ENCODE measurements at places on chromosomes 7 and 10.

GRCh38 chr7:91752102-91752501 is 128.4 kb downstream of the MTERF1 start:
- no peak for DNase-seq

DNA sequence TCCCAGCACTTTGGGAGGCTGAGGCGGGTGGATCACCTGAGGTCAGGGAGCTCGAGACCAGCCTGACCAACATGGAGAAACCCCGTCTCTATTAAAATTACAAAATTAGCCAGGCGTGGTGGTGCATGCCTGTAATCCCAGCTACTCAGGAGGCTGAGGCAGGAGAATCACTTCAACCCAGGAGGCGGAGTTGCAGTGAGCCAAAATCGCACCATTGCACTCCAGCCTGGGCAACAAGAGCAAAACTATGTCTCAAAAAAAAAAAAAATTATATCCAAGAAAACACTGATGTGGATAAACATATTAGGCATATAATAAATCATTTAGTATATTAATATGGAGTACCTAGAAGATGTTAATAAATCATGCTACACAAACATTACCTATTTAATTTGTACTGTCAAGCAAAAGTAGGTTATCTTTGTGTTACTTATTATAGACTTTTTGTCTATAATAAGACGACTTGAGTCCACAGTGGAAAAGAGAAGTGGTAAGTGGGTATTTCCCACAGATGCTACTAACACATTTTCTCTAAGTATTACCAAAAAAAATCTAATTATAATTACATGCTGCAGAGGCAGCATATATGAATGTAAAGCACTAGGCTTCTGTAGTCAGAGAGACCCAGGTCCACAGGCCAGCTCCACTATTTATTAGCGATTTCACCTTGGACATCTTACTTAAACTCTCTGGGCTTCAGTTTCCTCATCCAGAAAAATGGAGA is 34.5 kb downstream of the DNMBP start:
- no peak for DNase-seq

DNA sequence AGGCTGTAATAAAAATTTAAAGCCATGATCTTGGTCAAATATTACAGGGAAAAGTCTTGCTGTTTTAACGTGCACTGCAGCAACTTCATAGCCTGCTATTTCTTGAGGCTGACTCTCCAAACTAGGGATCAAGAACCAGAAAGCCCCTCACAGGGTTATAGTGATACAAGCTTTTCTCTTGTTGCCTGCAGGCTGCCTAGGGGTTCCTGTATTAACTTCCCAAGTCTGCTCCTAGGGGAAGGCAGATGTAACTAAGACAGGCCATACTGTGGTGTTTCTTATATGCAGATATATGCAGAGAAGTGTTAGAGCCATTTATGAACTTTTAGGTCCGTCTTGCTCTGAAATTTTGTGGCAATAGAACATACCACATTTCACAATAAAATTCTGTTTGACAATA is 175.7 kb downstream of the FOXP2 start:
- DNase-seq = no peak

GRCh38 chr7:37432281-37432920 is 16.3 kb downstream of the ELMO1 start:
- DNase-seq = no peak

- DNase-seq = no peak
Observed at GRCh38 chr10:71860243-71861029, 9.4 kb upstream of the PSAP start.

DNA sequence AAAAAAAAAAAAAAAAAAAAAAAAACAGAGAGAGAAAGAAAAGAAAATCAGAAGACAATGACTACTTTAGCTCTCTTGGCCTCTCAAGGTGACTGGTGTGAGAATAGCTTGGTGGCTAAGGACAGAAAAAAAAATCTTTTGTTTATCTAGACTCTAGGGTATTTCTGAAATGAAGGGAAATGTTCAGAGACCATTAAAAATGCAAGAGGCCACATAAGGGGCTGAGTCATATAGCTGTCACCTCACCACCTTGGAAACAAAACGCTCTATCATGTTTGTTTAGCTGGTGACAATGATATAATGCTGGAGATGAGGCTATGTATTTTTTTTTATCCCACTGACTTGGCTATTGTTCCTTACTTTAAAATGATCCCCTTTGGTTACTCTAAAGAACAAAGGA is 287.0 kb upstream of the CDC14C start:
- DNase-seq = no peak

- no peak for DNase-seq
Observed at GRCh38 chr7:102860351-102860811, 52.4 kb upstream of the LRRC17 start.

DNA sequence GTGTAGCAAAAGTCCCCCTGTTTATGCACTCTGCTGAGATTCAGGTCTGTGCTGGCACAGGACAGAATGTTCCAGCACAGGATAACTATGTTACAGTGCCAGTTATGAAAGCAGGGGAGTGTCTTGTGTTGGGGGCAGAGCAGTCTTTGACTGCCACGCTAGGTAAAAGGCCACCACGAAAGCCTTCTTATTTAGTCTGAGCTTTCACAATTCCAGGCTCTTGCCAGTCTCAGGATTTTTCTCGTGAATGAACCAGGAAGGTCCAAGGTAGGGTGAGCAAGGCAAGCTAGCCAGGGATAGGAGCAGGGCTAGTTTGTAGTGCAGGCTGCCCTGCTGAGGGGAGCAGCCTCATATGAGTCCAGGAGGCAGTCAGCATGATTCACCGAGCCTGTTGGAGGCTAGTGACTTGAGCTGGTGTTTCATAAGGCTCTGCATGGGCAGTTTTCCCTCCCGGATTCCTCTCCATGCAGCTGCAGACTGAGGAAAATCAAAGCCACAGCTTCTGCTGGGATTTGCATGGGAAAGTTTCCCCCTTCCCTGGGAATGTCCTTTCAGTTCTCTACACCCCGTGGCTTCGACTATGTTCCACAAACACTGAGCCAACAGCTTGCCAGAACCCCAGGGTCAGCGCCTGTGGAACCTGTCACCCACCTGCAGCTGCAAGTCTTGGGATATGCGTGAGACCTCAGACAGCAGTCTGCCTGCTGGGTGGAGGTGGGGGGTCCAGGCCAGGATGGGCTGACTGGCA is 112.3 kb downstream of the JCAD start:
- DNase-seq = no peak

GRCh38 chr10:98296524-98296923 is 28.5 kb upstream of the LOXL4 start:
- DNase-seq = no peak

DNA sequence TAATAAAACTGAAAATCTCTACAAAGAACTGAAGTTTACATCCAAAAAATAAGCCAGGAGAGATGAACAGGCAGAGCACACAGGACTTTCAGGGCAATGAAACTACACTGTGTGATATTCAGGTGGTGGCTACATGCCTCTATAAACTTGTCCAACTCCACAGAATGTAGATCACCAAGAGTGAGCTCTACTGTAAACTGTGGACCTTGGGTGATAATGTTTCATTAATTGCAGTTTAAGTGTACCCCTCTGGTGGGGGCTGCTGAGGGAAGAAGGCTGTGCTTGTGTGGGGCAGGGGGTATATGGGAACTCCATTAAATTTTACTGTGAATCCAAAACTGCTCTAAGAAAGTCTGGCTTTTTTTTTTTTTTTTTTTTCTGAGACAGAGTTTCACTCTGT is 22.7 kb downstream of the YWHAG start:
- DNase-seq = no peak

- DNase-seq = no peak
Observed at GRCh38 chr7:148395990-148396716, 194.4 kb upstream of the C7orf33 start.

DNA sequence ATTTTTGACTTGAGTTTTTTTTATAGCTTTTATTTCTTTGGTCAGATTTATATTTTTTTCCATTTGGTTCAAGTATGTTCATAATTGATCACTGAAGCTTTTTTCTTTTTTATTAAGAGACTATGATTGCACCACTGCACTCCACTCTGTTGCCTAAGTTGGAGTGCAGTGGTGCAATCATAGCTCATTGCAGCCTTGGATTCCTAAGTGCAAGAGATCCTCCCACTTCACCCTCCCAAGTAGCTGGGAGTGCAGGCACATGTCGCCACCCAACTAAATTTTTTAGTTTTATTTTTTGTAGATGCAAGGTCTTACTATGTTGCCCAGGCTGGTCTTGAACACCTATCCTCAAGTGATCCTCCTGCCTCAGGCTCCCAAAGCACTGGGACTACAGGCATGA is 97.7 kb upstream of the KIF5B start:
- DNase-seq = no peak

DNA sequence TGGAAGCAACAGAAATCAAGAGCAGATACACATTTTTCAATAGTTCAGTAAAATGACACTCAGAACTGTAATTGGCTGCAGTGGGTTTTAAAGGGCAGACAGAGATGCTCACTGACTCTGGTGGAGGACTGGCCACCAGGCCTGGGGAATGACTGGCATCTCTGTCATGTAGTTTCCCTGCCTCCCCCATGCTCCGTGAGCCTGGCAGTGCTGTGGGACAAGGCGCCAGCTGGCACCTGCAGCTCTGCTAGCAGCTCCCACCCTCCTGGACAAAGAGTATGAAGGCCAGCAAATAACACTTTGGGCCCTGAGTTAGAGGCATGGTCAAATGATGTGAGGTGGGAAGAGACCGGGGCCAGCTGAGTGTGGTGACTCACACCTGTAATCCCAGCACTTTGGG is 15.0 kb downstream of the TSPAN33 start:
- DNase-seq = no peak

DNA sequence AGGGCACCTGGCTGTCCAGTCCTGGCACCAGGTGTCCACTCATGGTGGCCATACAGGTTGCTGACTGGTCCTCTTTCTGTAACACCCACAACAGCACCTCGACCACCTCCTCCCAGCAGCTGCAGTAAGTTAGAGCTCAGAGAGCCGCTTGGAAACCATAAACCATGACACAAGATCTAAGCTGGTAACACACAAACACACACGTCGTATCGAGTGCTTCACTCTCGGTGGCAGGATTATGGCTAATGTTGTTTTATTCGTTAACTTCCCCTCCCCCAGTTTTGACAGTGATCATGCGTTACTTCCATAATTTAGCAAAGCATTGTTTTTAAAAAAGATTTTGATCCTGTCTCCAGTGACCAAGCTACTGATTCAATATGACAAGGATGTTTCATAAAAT is 59.7 kb downstream of the CAMK2B start:
- no peak for DNase-seq

DNA sequence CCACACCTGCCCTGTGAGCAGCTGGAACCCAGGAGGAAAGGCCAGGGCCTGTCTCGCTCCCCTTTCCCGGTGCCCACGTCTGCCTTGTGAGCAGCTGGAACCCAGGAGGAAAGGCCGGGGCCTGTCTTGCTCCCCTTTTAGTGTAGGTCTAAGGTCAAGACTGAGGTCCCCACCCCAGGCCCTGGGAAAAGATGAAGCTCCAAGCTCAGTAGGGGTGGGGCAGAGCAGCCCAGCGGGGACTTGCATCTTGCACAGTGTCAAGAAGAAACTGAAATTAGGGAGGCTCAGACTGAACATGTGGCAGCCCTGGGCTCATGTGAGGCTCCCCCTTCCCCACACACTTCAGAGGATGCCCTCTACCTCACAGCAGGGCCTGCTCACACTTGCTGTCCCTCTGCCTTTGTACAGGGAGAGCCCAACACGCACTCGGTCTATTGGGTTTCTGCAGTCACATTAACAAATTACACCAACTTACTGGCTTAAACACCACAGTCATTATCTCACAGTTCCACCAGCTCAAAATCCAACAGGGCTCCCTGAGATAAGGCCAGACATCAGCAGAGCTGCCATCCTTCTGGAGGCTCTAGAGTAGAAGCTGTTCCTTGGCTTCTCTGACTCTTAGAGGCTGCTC is 12.4 kb downstream of the POLL start:
- DNase-seq = no peak

DNA sequence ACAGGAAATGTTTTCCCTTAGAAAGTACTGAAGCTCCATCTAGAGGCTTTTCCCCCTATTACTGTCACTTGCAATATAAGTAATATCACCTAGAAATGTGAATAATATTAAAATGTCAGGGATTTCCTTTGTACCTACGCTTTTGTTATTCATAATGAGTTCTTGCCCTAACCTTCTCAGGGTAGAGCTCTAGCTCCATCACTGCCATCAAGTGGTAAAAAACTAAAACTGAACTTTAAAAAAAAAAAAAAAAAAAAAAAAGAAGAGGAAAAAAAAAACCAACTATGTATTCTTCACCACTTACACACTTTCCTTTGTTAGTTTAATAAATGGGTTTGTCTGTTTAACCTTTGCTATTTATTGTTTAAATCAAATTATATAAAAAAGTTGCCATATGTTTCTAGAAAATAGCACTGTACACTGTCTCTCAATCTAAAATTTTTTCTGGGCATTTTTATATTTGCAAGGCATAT is 49.9 kb downstream of the DNAJC1 start:
- no peak for DNase-seq

- no peak for DNase-seq
Observed at GRCh38 chr10:124003481-124003870, 89.9 kb downstream of the CHST15 start.
